Spinal cord (tissue), 10 donors: ENCODE measurements at places on chromosomes 13 and 19.

GRCh38 chr19:18208098-18208951 is 4.5 kb upstream of the RAB3A start:
- no peak for DNase-seq

GRCh38 chr19:16002406-16003384 is 53.9 kb downstream of the OR10H4 start:
- DNase-seq = no peak

DNA sequence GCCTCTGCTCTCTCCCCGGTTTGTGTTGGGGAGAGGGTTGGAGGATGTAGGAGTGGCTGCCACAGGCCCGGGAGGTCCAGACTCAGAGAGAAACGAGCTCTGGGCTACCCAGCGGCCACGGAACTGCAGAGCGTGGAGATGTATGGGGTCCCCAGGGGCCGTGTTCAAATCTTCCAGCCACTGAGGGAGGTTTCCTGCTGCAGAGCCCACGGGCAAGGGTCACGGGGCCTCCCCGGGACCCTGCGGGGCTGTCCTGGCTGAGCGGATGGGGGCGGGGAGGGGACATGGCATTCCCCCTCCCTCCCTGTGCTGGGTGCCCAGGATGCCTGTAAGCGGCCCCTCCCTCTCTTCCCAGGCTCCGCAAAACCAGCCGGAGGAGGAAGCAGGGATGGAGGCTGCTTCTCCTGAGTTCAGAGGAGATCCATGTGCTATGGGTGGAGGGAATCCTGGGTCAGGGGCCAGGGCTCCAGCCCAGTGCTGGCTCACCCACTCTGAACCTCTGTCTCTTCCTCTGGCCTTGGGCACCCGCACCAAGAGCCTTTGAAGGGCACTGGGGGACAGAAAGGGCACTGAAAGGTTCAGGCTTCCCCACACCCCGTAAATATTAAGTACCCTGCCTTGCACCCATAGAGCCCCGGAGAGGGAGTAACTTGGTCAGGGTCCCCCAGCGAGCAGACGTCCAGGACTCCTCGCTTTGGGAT is 22.6 kb downstream of the SMIM24 start:
- DNase-seq = no peak

DNA sequence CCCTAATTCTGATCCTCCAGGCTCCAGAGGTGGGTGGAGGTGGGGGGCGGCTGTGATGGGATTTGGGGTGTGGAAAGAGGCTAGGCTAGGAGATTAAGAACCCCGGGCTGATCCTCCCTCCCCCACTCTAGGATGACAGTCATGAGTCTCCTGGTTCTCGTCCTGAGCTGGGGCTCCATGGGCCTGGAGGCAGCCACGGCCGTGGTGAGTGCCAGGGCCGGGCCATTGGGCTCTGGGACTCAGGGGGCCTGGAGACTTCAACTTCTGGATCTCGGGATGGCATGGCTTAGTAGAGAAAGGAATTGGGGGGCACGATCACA is 13.9 kb downstream of the TTYH1 start:
- DNase-seq = no peak

GRCh38 chr13:94658926-94659597 is 53.3 kb downstream of the SOX21 start:
- DNase-seq = no peak

GRCh38 chr19:35355791-35356460 is 2.3 kb upstream of the FFAR3 start:
- no peak for DNase-seq

DNA sequence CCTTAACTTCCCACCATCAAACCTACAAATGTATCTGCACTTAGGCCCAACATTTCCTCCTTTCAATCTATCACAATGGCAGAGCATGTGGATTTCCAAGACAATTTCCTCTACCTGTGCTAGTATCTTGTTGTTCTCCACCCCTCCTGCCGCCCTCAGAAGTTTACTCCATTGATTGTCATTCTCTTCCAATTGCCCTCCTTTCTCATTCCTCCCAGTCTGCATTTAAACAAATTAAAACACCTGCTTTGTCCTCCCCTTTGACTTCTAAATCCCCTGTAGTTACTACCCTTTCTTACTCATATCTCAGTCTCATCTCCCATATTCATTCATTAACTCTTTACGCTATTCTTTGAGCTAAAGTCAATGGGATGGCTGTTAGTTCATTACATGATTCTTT is 370.6 kb downstream of the DIAPH3 start:
- DNase-seq = no peak

DNA sequence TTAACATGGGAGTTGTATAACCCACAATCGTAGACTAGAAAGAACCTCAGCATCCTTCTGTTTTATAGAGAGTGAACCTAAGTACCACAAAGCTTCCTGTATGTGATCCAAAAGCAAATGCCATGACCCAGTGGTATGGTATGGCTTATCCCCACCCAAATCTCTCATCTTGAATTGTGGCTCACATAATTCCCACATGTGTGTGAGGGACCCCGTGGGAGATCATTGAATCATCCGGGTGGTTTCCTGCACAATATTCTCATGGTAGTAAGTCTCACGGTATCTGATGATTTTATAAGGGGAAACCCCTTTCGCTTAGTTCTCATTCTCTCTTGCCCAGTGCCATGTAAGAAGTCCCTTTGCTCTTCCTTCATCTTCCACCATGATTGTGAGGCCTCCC is 587.9 kb downstream of the LMO7 start:
- no peak for DNase-seq

DNA sequence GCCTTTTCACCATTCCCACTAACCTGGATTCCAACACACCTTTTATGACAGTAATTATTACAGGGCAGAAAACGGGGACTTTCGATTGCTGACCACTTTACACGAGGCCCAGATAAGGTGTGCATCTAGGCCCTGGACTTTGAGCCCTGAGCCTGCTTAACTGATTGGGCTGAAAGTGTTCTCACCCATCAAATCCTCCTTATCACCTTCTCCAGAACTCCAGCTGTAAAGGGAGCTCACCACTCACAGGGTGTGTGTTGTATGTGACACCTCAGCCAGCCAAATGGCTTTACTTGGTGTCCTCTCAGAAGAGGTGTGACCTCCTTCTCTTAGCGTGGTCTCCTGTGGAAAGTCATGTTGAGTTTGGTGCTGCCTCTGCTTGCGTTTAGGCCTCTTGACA is 36.5 kb downstream of the SIPA1L3 start:
- no peak for DNase-seq

DNA sequence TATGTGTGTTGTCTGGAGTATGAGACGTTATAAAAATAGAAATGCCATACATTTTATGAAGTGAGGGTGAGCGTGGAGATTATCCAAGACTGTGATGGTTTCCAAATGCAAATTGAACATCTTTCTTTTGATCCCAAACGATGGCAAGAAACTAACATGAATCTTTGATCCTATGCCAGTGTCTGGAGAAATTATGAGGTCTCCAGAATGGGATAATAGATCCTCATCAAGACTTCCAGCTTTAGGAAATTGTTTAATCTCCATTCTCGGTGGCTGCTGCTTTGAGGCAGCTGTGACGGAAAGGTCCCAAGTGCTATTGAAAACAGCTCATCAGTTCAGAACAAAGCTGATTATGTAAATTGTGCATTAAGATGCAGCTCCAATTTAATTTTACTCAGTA is 30.8 kb downstream of the CBY2 start:
- no peak for DNase-seq

- no peak for DNase-seq
Measured at GRCh38 chr13:95516492-95516891, 36.0 kb upstream of the CLDN10 start.

- DNase-seq = no peak
Measured at GRCh38 chr19:6693681-6694080, 23.7 kb upstream of the TNFSF14 start.

DNA sequence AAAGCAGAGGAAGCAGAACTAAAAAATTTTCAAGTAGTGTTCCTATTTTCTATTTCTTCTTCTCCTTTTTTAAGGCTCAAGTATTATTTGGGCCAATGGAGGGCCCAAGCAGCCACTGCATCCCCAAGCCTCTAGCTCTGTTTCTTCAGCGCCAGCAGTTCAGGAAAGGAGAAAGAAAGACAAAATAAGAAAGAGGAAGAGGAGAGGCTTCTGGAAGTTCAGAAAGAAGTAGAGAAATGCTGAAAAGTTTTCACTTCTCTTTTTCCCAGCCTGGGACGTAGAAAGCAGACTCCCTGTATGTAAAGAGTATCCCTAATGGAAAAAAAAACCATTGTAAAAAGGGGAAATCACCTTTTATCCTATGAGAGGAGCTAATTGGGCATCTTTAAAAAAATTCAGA is 165.5 kb upstream of the KLF12 start:
- DNase-seq = no peak

DNA sequence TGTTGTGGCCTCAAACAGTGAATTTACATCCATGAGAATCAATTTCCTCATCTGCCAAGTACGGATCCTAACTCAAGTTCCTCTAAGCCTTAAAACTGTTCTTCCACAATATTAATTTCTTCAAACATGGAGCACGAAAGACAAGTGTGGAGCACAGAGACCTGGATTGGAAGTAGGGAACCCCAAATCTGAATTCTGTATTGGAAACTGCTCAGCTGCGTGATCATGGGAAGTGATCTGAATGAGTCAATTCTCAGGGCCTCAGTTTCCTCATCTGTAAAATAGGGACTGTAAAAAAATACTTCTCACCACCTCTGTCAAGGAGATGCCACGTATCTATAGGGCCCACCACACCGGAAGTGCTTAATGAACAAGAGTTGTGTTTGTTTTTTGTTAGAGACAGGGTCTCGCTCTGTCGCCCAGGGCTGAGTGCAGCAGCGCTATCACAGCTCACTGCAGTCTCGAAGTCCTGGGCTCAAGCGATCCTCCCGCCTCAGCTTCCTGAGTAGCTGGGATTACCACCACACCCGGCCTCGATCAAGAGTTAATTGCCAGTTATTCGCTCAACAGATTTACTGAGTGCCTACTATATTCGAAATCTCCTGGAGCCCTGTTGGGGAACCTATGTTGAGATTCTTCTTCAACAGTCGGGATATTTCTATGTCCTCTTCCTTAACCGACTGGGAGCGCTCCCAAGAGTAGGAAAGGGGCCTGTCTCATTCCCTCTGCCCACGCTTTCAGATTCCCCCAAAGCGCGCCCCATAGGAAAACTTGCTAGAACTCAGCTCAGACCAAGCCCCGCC is 1.6 kb downstream of the SERTAD3 start:
- no peak for DNase-seq

DNA sequence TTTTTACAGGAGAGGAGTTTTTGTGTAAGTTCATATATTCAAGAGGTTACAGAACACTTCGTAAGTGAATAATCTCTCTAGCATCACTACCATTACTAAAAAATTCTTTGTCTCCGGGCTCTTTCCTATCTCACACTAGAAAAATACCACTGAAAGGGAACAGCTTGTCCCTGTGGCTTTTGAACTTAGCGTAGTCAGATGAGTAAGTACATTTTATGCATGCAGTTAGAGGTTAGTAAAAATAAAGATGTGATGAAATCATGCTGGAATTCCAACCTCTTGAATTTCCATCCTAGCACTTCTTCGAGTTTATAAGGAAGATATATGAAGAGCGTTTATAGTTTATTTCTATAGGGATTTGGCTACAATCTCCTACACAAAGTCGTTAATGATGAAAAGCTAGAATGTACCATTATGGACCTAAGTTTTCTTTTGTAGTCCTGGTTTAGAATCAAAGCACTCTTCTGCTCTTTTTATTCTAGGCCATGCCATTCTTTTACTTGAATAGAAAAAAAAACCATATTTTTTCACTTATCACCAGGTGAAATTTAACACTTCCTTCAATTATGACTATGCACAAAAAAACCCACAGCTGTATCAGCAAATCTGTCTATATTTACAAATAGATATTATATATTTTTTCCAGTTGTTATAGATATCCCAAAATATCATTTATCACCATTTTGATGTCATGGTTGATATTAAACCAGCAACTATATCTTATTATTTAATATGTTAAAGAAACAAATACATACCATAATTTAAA is 139.9 kb upstream of the PCDH9 start:
- no peak for DNase-seq

- DNase-seq = peak; percentile 37
Measured at GRCh38 chr13:24005755-24006281, 108.5 kb upstream of the C1QTNF9B start.

- no peak for DNase-seq
Measured at GRCh38 chr13:79749566-79749965, 268.6 kb downstream of the NDFIP2 start.

GRCh38 chr13:23510979-23511735 is 59.1 kb upstream of the TNFRSF19 start:
- no peak for DNase-seq

- no peak for DNase-seq
Measured at GRCh38 chr19:1068009-1069001, 1.3 kb downstream of the ARHGAP45 start.

GRCh38 chr13:113748101-113748861 is 10.7 kb upstream of the TMEM255B start:
- DNase-seq = no peak

DNA sequence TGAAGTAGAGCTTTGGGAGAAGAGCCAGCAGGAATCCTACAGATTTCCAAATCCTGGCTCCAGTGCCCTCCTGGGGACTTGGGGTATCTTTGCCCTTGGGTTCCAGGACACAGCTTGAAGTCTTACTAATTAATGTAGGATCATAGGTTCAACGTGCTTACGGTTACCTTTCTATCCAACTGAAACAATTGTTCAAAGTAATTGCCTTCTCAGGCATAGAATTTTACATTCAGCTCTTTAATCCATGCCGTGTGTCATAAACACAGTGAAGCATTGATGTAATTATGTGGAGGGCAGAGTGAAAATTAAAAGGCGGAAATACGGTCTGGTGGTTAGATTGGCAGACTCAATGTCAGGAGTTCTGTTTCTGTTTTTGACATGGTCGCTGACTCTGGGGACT is 170.4 kb downstream of the COG6 start:
- no peak for DNase-seq

DNA sequence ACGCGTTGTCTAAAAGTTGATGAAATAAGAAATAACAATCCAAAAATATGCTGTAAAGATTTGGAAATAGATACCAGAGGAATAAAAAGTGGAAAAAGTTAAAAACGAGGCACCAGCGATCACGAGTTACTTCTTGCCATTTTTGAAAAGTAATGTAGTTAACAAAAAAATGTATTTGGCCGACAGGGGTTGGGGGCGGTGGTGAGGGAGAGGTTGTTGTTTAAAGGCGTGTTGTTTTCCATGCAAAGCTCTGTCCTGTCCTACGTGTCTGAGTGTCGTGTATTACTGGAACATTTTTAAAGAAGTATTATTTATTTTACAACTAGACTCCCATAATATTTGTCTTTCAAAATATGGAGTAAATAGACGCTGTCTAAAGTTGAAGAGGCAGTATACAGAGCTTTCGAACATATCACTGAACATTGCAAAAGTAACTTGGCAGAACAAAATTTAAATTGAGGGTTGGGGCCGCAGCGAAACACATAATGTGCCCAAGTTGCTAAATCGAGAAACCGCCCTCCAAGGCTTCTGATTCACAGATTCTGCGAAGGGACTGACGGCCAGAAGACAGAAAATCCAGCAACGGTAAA is 823 bp downstream of the FBXO17 start:
- DNase-seq = no peak

GRCh38 chr19:17794731-17795494 is at the start of gene B3GNT3:
Gene B3GNT3, plus strand, starts transcription at chr19:17795138. Its CDS starts 12,670 bp downstream, at chr19:17807808.
- DNase-seq = no peak

GRCh38 chr13:106526738-106527444 is 8.6 kb downstream of the EFNB2 start:
- no peak for DNase-seq
